ENCODE measurements at places on chromosomes 2 and 18.

DNA sequence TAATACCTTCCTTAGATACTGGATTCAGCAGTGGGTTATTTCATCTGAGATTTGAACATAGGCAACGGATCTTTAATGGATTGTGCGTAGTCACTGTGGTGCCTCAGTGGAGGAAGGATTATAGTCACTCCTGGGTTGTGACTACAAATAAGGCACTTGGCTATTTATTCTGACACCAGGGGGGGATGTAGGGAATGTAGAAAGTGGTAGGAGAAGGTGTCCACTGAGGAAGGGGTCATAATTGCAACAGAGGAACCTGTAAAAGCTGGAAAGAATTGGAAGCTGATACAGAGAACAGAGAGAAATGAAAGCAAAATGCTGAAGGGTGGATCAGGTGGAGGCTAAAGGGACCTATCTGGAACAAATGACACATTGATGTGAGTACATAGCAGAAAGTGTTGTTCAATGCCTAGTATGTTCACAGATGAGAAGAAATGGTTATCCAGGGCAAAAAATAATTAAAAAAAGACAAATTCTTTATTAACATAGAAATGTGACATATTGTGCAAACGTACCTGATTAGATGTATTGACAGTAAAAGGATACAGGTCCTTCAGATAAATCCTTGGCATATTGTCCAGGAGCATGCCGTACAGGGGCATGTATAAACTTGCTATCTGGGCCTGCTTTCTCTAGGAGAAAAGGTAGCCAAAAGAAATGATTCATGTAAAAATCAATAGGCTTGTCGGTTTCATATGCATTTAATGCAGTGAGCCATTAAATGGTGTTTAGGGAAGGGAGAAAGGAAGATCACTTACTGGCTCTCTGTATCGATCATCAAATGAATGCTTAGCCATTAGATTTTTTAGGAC, 91.2 kb upstream of the CCDC195 start:
- DNase-seq, result no peak

DNA sequence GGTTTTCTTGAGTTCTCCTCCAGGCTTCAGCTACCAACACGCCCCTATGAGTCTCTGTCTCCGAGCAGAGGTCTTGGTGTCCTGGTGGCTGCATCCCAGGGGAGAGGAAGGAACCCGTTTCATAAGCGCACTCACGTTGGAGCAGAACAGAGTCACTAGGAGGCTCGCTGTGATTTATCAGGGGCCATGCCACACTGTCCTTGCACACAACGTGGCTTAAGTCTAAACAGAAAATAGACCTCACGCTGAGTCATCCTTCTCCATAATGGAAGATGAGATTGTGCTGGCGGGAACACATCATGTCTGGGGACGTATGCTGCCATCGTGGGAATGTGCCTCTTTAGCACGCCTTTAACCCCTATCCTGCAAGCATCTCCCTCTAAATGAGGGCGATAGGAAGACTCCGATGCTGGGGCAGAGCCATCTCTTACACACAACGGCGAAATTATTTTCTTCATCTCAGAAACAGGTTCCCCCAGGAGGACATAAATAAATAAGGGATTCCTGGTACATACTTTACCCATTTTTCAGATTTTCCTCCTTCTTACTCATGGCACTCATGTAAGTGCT, 211.4 kb downstream of the KLHL29 start:
- no peak for DNase-seq

- DNase-seq, result no peak
Observed at GRCh38 chr2:135555311-135555710, 24.0 kb downstream of the R3HDM1 start.

GRCh38 chr18:35619464-35619863, 37.9 kb downstream of the GALNT1 start:
- DNase-seq, result no peak

DNA sequence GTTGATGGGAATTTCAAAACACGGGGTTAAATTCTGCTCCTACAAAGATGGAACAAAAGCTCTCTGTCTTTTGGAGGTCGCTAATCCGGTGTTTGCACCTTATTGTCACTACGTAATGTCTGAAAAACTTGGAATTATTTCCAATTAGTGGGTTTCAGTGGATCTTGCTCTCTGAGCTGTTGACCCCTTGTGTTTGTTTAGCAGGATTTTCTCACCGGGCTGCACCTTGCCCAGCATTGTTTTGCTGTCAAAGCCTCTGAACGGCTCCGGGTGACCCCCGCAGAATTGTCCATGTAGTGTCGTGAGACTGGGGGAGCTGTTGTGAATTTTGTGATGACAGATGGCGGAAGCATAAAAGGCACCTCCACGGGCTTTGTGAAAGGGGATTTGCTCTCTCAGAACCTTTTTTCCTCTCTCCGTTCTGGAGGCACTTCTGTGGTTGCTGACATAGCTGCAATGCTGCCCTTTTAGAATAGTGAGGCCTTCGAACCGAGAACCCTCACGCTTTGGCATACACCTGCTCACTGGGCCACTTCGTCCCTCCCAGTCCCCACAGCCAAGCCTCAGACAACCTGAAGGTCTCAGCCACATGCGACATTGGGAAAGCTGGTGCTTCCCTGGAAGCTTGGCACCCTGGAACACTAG, 129.4 kb downstream of the ACOXL start:
- no peak for DNase-seq

DNA sequence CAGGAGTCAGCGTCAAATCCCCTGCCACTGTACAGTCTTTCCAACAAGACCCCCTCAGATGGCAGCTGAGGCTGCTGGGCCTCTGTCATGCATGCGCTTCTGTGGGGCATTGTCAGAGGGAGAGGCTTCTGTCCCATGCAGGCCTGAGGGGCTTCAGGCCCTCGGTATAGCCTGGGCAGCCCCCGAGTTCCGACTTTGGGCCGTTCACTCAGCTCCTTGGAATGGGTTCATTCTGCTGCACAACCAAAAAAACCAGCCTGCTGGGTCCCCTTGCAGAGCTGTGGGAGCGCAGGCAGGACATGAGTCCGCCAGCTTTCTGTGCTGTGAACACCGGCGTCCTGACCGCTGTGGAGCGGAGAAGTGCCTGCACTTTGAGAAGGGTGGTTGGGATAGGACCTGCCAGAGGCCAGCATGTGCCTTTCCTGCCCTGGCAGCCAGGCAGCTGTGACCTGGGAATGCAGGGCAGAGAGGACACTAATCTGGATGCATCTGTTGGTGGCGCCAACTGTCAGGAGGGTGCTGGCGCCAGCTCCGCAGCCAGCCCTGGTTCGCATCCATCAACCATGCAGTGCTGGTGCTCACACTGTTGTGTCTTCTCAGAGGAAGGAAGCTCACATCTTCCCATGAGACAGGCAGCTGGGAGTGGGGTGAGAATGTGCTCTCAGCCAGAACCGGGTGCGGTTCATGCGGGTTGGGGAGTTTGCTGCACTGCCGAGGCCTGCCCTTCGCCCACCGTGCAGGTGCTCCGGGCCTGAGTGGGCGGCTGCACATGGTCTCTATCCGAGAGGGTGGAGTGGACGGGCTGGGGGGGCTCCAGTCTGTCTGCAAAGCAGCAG, 14.3 kb downstream of the ARHGEF4 start:
- DNase-seq, result no peak

DNA sequence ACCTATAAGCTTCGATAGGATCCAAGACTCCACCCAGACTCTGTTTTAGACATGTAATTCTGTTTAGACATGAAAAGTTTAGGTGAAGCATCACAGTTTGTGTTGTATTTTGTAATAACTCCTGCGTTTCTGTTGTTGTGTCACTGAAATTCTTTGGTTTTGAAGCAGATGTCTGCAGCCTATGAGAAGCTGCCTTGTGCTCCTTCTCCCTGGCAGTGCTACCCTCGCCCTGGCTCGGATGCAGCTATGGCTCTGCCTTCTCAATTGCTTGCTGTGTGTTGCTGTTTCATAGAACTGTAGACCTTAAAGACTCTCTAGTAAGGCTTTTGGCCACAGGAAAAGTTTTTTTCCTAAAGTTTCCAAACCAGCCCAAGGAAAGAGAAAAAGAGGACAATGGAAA, 40.2 kb upstream of the ZNF638 start:
- DNase-seq, result no peak

DNA sequence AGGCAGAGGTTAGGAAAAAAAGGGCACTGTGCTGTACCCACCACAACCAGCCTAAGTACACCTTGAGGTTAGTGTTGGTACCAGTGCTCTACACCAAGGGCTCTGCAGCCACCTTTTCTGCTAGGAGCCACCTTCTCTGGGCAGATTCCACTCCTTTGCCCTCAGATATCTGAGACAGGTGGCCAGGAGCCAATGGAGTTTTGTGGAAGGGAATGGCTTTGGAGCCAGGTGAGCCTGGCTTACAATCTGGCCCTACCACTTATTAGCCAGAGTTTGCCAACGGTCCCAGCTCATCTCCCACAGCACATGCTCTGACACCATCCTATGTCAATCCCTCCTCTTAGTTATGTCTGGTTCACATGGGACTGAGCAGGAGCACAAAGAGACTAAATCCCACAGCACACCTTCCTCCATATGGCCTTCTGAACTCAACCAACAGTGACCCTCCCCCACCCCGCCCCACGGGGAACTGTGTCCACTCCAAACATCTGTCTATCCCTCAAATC, 77.5 kb downstream of the CLHC1 start:
- DNase-seq, result no peak

GRCh38 chr18:74500372-74500771, 4.2 kb downstream of the CNDP2 start:
- DNase-seq, result no peak

DNA sequence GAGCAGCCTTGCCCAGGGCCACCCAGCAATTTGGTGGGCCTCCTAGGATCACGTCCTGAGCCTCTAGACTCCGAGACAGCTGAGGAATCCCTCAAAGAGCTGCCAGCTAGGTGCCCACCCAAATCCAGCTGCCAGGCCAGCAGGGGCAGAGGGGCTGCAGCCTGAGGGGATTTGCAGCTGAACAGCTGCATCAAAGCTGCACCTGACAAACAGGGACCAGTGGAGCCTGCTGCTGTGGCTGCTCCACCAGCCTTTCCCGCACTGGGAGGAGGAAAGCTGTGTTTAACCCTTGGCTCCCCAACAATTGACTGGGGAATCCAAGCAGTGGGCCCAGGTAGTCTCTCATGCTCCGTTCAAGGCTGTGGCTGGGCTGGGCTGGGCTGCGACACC, 8.2 kb downstream of the ADRA2B start:
- DNase-seq, result no peak
